ENCODE measurements at places on chromosomes 12 and 14.

- no peak for DNase-seq
These were observed 35.7 kb downstream of the SSH1 start for GRCh38 chr12:108821407-108822397.

DNA sequence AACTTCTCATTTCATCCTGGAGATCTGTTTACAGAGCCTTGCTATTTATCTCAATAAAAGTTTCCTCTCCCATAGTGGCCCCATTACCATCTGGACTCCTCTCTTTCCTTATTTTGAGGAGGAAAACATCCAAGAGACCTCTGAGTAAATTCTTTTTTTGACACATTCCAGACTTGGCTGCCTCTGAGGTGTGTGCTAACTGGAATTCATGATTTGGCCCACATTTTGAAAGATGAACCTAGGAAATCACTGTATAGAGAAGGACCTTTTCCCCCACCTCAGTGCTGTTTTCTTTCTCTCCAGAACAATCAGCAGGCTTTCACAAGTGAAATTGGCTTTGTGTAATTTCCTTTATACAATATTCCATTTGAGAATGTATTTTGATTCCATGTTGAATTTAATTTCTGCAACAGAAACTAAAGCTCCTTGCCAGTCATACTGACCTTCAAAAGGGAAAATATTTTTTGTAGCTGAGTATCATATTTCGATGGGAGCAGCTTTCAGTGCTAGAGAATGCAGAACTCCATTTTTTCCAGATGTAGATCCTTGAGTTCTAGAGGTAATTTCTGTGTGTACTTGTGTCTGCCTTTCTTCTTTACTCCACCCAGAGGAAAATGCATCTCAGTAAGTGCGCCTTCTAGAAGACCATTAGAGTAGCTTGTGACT is 244.9 kb upstream of the RGS6 start:
- no peak for DNase-seq

DNA sequence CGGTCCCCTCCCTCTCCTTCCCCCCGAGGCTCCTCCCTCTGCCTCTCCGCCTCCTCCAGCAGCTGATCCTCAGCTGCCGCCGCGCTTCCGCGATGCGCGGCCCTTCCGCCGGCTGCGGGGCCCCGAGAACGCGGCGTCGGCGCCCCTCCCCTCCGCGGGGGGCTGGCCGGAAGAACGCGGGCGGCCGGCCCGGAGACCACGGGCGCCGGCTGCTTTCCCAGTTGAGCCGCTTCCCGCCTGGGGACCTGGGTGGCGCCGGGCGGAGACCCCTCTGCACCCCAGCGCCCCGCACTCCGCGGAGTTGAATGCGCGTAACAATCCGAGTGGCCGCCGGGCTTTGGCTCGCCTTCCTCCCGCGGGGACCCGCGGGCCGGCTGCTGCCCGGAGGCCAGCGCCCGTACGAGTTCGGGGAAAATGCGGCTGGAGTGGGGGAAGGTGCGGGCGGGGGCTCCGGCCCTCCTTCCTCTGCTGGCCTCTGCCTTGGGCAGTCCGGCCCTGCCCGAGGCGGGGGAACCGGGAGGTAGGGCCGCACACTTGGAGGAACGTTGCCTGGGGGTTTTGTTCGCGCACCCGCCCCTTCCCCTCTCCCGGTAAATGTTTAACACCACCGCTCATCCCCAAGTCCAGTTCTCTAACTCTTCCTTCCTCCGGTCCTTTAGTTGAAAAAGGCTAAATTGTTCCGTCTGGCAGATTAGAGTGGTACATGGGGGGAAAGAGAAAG is 393 bp upstream of the DCAF5 start:
- peak; percentile 67 for DNase-seq

GRCh38 chr12:122868471-122869177 is 27.3 kb downstream of the VPS37B start:
- DNase-seq: no peak

DNA sequence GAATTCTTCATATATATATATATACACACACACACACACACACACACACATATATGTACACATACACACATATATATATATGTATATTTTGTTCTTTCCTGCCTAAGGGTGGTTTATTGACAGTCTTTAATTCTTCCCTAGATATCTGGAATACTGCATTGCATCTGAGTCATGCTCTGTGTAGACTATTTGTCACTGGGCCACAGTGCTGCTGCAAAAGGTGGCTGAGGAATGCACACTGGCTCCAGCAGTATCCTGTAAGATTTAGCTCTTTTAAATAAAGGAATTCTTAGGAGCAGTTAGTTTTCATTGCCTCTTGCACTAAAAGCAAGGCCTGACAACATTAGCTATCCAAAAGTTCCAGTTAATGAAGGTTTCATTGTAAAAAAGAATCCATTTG is 200.9 kb downstream of the APAF1 start:
- no peak for DNase-seq

DNA sequence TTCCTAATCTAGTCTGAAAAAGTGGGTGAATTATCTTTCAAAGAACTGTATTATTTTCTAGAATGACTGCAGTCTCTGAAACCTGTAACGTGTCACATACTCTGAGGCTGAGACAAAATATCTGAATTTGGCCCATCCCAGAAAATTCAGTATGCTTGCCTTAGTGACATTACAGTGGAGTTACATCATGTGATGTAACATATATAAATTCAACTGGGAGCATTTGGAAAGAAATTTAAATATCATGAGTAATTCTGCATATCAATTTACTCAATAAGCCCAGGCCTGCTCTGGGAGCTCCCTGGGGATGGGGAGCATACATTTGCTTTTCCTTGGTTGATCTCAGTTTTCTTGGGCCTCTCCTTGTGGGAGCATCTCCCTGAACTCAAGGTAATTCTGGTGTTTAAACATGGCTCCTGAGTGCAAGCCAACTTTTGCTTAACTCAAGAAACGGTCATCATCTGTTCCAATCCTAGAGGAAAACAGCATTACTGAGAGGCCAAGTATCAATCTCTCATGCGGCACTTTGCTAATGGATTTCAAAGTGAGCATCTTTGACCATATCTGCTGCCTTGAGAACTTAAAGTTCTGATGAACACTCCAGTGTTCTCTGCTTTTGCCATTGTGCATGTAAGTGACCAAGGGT is 54.4 kb downstream of the AKAP6 start:
- no peak for DNase-seq

- peak; percentile 13 for DNase-seq
These were observed 446 bp upstream of the ZNF641 start for GRCh38 chr12:48351022-48351708.

DNA sequence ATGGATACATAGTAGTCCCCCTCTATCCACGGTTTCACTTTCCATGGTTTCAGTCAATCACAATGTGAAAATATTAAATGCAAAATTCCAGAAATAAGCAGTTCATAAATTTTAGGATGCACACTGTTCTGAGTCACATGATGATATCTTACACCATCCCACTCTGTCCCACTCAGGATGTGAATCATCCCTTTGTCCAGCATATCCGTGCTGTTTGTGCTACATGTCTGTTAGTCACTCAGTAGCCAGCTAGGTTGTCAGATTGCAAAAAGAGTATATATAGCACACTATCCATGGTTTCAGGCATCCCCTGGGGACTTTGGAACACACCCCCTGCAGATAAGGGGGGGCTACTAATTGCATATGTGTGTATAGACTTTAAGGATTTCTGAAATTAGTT is 8.1 kb upstream of the NAA30 start:
- DNase-seq: peak; percentile 53

DNA sequence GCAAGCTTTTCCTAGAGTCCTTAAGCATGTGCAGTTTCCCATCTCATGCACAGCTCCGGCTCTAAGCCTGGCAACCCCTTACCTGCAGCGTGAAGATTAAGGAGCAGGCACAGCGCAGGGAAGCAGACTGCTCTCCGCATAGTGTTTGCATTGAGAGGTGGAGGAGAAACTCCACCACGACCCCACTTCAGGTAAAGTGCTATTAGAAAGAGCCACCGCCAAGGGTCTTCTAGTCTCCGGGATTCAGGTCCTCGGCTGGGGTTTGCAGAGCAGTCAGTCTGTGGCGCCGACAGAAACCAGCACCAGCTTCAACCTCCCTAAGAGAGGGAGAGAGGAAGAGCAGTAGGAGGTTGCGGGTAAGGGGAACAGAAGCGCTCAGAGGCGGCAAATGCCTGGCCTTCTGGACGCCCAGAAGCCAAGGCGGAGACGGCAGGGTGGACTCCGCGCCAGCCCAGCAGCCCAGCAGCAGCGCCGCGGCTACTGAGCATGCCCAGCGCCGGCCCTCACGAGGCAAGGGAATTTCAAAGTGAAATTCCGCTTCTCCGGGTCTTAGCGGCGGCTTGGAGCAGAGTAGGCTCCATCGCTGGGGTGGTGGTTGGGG is at the start of gene PTPRR:
Gene PTPRR (minus strand): TSS at position 488 of the 601 bp plus-strand sequence. CDS start 348 bp downstream, at position 140.
- no peak for DNase-seq

DNA sequence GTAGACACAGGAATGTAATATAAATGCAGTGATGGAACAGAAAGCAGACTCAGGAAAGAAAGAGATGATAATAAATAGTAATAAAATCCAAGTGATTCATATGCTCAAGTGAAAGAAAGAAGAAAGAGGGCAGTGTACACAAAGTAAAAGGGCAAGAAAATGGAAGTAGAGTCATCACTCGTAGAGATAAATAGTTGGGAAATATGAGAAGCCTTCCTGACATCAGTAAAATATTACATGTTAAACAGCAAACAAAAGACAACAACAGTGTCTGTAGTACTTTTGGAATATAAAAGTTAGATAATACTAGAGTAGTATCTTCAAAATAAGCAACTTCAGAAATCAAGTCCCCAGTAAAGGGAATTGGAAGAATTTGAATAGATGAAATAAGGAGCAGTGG is 412.3 kb downstream of the RAD51B start:
- DNase-seq: no peak

GRCh38 chr12:119802472-119802871 is 74.6 kb downstream of the CIT start:
- DNase-seq: no peak

- DNase-seq: no peak
These were observed 5.8 kb downstream of the KMT5A start for GRCh38 chr12:123389560-123390351.

DNA sequence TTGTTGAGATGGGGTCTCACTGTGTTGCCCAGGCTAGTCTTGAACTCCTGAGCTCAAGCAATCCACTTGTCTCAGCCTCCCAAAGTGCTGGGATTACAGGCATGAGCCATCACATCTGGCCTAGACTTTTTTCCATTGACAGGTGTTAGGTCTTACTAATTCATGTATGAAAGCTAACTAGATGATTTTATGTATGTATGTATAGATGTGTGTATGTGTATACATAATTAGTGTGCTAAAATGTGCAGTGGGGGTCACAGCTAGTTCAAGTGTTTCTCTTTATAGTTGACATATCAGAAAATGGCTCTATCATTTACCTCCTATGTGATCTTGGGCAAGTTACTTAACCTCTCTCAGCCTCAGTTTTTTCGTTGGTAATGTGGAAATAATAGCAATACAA is 23.5 kb downstream of the UNC79 start:
- no peak for DNase-seq

DNA sequence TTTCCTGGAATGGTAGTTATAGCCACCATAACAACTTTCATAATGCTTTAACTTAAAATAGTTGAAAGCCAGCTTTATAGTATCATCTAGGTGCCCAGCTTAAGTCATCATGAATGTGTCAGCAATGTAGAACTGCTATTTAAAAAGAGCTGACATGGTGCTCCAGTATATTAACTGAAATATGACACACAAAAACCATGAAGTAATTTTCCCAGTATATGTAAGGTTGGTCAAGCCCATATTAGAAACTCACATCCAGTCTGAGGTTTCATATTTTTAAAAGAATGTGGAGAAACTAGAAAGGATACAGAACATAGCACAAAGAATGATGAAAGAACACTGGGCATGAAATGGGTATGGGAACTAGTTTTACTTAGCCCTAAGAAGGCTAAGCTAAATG is 121.3 kb upstream of the KRAS start:
- DNase-seq: no peak

GRCh38 chr14:93533437-93533836 is 102.7 kb downstream of the UNC79 start:
- no peak for DNase-seq

DNA sequence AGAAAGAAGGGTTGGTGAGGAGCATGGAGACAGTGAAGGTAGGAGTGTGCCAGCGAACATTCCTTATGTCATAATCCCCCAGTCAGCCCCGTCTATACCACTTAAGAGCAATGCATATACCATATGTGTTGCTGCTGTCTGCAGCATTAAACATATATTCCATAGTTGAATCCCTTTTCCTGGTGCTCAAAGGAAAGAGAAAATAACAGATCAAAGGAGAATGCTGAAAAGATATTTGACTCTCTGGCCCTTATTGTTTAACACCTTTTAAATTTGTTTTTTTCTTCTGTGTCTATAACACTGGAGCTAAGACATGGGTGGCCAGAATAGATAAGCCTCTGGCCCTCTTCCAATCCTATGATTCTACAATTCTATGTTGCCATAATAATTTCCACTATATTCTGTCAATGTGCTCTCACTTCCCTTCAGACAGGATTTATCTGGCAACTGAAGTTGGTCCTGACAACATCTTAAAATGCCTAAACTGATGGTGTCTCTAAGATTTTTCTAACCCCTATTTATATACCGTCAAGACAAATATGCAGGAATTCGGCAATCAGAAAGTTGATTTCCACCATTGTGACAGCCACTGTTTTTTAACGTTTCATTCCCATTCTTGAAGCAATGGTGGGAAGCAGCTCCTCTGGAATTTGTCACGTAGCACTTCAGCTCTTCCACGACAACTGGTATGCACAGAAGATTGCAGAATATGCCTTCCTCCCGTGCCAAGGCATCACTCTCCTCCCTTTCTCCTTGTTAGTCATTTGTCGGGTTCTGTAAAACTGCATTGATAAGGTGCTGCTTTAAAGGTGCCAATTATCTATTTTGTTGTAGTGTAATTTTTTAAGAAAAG is 204.7 kb downstream of the BCAT1 start:
- DNase-seq: no peak

- no peak for DNase-seq
These were observed 85.7 kb downstream of the SAMD4A start for GRCh38 chr14:54652605-54653052.

- no peak for DNase-seq
These were observed 304.4 kb upstream of the FAR2 start for GRCh38 chr12:28844718-28845117.

- no peak for DNase-seq
These were observed 176.2 kb upstream of the PDZRN4 start for GRCh38 chr12:41011939-41012338.

DNA sequence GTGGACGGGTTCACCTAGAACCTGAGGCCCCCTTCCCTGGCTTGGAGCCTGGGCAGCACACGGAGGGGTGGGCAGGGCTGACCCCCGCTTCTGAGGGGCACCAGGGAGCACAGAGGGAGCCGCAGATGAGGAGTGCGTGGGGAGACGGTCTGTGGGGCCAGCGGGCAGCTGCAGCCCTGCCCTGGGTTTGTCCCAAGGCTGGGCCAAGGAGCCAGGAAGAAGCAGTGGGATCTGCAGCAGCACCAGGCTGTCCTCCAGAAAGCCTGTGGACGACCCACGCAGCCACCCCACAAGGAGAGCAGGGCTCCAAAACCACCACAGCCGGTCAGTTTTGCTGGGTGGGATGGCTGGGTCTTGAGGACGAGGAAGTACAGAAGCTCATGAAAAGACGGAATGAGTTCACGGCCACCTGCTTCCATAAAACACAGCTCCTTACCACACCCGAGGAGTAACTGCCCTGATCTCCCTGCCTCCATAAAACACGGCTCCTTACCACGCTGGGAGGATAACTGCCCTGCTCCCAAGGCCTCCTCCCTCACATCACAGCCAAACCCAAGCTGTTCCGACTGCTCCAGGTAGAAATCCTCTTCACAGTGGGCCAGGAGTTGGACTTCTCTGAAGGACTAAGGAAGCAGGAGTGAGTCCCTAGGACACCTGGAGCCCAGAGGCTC is 9.9 kb upstream of the GOLGA3 start:
- no peak for DNase-seq

Data from BJ (cell line).